ENCODE measurements at places on chromosomes 4 and X.

GRCh38 chrX:14598330-14598729 lies 69.0 kb downstream of the GLRA2 start:
- DNase-seq: no peak

DNA sequence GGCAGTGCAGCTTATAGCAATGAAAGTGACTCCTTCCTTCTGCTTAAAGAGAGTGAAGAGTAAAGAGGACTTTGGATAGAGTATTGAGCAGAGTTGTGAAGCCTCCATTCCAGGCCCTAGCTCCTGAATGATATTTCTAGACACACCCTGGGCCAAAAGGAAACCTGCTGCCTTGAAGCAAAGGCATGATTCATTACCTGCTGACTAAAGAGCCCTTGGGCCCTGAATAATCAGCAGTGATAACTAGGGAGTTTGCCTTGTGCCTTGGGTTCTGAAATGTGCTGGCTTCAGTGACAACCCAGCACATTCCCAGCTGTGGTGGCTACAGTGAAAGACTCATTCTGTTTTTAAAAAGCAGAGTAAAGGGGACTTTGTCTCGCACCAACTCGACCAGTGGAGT lies 49.2 kb downstream of the STPG2 start:
- no peak for DNase-seq

- no peak for DNase-seq
Measured at GRCh38 chrX:24799078-24799477, 105.4 kb downstream of the POLA1 start.

- no peak for DNase-seq
Measured at GRCh38 chrX:134551376-134552048, 91.5 kb downstream of the HPRT1 start.

DNA sequence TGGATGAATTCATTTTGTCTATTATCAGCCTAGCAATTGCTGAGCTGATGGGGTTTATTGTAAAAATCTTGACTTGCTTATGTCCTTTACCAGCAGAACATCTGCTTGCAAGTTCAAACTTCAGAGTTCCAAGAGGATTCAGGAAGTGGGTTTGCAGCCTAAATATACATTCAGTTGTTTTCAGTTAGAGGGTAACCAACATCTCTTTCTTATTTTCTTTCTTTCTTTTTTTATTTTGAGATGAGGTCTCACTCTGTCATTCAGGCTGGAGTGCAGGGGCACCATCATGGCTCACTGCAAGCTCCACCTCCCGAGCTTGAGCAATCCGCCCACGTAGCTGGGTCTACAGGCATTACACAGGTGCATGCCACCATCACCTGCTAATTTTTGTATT lies 31.4 kb upstream of the FHL1 start:
- no peak for DNase-seq

- DNase-seq: no peak
Measured at GRCh38 chr4:143076723-143077122, 108.0 kb upstream of the USP38 start.

All from stimulated activated CD8-positive, alpha-beta memory T cell treated with anti-CD3 and anti-CD28 coated beads, Interleukin-15, amount 100 ng/mL, for 1 hour (primary cell).